ENCODE measurements at places on chromosomes 2 and 18. TPM values are rescaled to one million over a fixed set of nuclear protein-coding genes. Genes with fewer than 3 reads are reported as not detected.

Gene PDE1A
- total RNA-seq: not detected

Gene TRABD2A
- total RNA-seq: 20.7 TPM

Gene SMAD2
- total RNA-seq: 128 TPM

Gene TSPYL6
- not detected for total RNA-seq

Gene MOCOS
- 7.5 TPM for total RNA-seq

Gene LRRTM1
- not detected for total RNA-seq

Gene EPHA4
- 3.9 TPM for total RNA-seq

Gene CARF
- 13.0 TPM for total RNA-seq

Gene NETO1
- total RNA-seq: 1.4 TPM

Gene UCN
- total RNA-seq: 0.33 TPM

Gene ACMSD
- 0.33 TPM for total RNA-seq

Gene KIAA2012
- under 0.01 TPM for total RNA-seq

Gene CNTNAP5
- not detected for total RNA-seq

Gene CFAP65
- total RNA-seq: 0.50 TPM

Gene NDC80
- 1.7 TPM for total RNA-seq

Gene HAAO
- 0.67 TPM for total RNA-seq

Gene GREB1L
- 2.0 TPM for total RNA-seq
